CD4-positive, CD25-positive, alpha-beta regulatory T cell (primary cell): ENCODE measurements at places on chromosomes 16 and 17. TPM values are rescaled to one million over a fixed set of nuclear protein-coding genes. Genes with fewer than 3 reads are reported as not detected.
A peak's percentile ranks its signal among the peaks of the same experiment; 100 is the strongest.

DNA sequence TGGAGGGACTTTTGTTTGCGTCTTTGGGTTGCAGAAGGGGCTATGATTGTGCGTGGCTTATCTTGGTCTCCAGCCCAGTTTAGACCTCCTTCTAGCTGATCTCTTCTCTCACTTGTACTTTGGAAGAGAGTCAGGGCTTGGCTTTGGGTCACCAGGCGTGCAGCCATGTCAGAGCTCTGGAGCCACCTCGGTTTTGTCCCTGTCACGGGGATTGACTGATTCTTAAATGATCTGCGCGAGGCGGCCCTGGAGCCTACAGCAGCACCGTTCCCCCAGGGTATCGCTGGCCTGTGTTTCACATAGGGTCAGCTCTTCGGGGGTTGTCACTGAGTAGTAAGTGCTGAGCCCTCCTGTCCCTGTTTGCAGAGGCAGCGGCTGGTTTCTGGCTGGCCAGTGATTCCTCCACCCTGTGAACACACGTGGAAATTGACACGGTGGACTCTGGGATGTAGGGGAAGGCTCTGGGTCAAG, 209.8 kb upstream of the CHMP6 start:
- no peak for DNase-seq

DNA sequence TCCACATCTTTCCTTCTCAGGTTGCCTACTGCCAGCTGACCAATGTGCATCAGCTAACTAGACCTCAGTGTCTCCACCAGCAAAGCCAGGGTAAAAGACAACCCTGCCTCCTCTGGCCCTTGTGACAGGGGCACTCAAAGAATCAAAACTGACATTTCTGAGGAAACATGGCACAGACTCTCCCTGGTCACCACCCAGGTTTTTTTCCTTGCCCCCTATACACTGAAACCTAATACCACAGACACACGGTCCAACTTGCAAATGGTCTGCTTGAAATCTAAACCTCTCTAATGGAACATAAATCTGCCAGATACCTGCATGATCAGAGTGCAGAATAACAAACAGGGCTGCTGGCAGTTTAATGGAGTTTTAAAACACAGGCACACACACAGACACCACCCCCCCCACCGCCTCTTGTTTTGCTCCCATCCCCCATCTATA, 19.5 kb upstream of the CORO6 start:
- no peak for DNase-seq

DNA sequence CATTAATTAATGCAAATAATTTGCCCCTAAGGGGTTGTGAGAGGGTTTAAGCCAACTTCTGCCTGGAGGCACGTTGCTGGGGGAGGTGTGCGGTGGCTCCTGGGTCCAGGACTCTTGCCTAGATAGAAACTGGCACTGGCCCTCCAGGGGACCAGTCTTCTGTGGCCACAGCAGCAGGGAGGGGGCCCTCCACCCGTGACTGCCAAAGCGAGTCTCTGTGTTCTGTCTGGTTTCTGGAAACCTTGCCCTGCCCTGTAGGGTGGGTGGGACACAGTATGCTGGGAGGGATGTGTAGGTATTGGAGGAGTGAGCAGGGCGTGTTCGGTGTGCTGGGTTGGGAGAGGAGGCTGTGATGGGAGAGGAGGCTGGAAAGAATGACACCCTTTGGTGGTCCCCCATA, 78.8 kb downstream of the TBC1D16 start:
- DNase-seq = no peak

DNA sequence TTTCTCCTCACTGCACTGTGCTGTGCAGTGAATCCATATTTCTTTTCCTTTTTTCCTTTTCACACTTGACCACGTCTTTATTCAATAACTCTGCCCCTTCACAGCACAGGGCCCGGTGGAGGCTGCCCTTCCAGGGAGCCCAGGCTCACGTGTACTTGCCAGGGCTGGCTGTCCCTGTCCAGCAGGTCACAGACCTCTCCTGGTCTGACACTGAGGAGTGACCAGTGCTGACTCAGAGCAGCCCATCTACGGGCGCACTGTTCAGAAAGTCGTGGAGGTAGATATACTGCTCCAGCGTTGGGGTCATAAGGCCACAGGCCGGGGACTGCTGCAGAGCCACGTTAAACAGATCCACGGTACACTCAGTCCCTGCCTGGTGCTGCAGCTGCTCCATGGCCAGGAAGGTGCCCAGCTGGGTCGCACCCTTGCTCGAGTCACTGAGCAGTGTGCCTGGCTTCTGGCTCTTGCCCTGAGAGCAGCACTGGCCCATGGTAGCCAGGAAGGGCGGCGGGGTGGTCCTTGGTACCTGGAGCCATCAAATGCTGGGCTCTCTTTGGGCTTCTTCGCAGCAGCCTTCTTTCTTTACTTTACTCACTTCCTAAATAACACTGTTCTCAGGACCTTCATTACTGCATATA, 531.7 kb downstream of the CDH13 start:
- no peak for DNase-seq

GRCh38 chr17:47720754-47721533, 12.1 kb upstream of the TBX21 start:
- DNase-seq = peak; percentile 79

ABCA10 gene
- not detected for polyA plus RNA-seq

DNA sequence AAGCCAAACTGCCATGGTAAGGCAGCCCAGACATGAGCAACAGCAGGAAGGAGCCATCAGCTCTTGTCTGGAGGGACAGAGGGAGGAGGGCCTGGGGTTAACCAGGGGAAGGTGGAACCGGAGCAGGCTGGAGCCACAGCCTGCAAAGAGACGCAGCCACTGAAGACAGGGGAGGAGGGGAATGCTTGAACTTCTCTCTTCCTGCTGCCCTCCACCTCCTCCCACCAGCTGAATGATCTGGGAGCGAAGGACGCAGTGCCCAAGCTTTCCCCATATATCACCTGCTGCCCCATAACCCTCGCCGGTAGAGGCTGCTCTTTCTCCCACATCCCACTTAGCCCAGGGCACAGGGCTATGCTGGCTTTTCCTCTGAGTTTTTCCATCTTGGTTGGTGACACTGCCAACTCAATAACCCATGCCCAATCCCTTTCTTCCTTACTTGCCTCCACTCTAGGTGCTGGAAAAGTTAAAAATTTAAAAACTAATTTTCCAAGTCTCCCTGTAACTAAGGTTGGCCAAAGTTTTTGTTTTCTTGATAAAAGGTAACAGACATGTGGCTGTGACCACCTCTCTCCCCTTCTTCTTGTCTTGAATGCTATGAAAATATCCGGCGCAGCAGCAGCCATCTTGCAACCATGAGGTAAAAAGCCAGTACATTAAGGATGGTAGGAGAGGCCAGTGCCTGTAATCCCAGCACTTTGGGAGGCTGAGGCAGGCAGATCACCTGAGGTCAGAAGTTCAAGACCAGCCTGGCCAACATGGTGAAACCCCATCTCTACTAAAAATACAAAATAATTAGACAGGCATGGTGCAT, 21.8 kb upstream of the CACNG4 start:
- no peak for DNase-seq

DNA sequence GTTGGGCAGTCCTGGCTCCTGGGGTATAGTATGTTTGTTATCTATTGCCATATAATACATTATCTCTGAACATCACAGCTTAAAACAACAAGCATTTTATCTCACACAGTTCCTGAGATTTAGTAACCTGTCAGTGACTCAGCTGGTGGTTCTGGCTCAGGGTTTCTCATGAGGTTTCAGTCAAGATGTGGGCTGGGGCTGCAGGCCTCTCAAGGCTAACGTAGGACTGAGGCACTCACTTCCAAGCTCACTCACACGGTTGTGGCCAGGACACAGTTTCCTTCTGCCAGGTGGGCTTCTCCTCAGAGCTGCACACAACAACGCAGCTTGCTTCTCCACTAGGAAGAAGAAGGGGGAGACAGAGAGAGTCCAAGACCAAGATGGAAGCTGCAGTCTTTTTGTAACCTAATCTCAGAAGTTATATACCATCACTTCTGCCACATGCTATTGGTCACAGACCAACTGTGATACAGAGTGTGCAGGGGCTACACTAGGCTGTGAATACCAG, 10.3 kb upstream of the MED13 start:
- DNase-seq = no peak

DNA sequence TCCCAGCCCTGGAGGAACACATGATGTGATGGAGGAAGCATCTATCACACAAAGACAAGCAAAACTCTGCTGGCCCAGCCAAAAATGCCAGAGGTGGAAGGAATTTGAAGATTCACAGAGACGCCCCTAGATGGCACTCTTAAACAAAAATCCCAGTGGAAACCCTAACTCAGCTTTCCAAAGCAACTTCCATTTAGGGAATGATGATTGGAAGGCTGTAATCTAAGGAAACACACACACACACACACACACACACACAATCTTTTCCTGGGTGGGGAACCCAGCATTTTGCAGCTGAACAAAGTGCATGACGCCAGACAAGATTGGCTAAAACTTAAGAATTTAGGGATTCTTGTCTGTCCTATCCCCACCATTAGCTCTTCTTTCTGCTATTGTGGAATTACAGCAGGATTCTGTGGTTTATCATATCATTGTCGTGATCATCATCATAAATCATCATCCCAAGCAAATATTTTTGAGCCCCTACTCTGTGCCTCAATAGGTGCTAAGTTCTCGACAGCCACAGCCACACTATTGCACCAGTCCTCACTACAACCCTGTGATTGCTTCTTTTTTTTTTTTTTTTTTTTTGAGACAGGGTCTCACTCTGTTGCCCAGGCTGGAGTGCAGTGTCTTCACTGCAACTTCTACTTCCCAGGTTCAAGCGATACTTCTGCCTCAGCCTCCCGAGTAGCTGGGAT, 1.6 kb upstream of the LDAF1 start:
- no peak for DNase-seq

- peak; percentile 15 for DNase-seq
Measured at GRCh38 chr17:73711184-73711583, 66.9 kb upstream of the SDK2 start.

MYO19 gene
- polyA plus RNA-seq = 8.1 TPM

DNA sequence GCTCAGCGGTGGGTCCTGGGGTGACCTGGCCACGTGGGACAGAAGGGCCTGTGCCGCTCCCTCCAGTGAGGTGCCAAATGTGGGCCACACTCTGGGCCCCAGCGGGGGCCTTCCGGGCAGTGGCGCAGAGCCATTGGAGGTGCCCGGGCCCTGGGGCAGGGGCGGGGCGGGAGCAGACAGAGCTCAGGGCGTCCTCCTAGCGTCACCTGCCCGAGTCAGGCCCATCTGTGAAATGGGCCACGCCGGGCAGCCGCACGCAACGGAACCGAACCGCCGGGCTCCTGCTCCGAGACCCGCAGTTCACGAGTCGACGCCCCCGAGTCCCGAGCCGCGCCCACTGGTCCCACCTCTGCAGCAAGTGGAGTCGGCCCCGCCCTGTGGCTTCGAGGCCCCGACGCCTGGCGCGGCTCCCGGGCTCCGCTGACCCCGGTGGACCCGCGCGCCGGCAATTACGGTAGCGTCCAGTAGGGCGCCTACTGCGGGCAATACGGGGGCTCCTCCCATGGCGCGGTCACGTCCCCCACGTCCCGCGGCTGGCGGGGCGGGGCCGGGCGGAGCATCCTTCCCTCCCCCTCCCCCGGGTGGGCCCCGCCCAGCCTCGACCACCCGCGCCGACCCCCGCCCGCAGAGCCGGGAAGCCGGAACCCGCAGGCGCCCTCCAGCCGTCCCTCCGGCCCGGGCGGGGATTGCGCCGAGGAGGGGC, 1.9 kb downstream of the SLC16A3 start:
- no peak for DNase-seq

GRCh38 chr16:53031323-53031942, 21.3 kb downstream of the CHD9NB start:
- no peak for DNase-seq

HSBP1 gene
- 25.1 TPM for polyA plus RNA-seq

- no peak for DNase-seq
Measured at GRCh38 chr16:27747946-27748345, 198.0 kb downstream of the KATNIP start.

GRCh38 chr16:31700530-31701388, 172.8 kb upstream of the ZNF267 start:
- DNase-seq = peak; percentile 88

GRCh38 chr16:84056933-84057332, 14.3 kb upstream of the SLC38A8 start:
- no peak for DNase-seq

ARL2BP gene
- 102 TPM for polyA plus RNA-seq

DNA sequence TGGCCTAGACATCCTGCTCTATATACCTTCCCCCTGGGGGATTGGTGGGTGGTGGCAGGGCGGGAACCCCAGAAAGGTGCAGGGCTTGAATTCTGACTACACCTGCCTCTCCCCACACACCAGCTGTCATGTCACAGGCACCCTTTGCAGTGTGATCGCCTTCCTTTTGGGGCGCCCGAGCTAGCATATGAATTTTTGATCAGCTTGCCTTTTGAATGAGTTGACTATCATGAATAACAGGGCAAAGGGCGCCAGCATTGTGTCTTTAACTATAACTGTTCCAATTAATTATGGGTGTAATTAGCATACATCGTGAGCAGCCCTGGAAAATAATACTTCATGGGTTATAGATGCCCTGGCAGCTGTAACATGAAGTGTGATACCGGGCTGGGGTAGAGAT, 72.7 kb downstream of the CYLD start:
- no peak for DNase-seq

GRCh38 chr17:73591296-73592078, 52.8 kb downstream of the SDK2 start:
- DNase-seq = peak; percentile 21

TRPV2 gene
- polyA plus RNA-seq = 129 TPM

DNA sequence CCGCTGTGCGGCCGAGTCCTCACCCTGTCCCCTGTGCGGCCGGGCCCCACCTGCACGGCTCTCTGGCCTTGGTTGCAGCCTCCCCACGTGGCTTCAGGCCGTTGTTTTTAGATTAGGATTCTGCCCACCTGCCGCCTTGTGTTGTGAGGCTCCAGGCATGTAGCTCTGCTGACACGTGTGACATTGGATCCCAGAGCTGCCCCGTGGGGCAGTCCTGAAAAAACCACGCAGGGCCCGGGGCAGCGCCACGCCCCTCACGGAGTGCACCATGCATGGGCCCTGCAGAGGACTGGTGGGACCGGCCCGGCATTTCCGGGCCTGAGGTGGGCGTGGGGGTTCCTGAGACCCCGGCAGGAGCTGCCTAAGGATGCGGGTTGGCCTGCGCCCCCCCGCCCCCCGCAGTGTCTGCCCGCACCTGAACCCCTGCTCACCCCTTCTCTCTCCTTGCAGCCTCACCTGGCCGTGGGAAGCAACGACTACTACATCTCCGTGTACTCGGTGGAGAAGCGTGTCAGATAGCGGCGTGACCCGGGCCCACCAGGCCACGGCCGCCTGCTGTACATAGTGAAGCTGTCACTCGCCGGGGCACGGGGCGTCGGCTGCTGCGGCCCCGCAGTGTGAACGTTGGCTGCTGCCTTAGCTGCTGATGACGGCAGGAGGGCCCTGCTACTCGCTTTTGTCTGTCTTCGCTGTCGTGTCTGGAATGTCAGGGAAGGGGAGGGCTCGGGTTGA, 27.7 kb upstream of the CHMP6 start:
- no peak for DNase-seq

AANAT gene
- polyA plus RNA-seq = not detected

GRIN2A gene
- not detected for polyA plus RNA-seq

G6PC1 gene
- polyA plus RNA-seq = not detected

GRCh38 chr16:57042157-57043111, 49.9 kb upstream of the CPNE2 start:
- DNase-seq = peak; percentile 43

DNA sequence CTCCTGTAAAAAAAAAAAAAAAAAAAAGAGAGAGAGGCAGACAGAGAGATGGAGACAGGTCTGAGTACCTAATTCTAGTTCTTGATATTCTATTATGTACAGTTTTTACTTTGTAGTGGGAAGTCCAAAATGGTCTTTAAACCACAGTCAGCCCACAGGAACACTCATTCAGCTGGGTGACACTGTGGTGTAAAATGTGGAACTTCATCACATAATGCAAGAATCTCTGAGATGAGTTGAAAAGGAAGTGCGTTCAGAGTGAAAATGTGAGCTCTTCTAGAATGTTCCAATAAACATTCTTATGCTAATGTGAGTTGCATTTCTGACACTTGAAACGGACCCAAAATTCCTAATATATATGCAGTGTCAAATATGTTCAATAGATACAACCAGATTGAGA, 972.1 kb downstream of the CDH11 start:
- DNase-seq = no peak
